ENCODE measurements at places on chromosomes 2 and 18.
A peak's percentile ranks its signal among the peaks of the same experiment; 100 is the strongest.

GRCh38 chr2:47127862-47128543, 27.1 kb downstream of the STPG4 start:
- no peak for DNase-seq

GRCh38 chr18:47605093-47605492, 325.4 kb downstream of the SMAD2 start:
- DNase-seq, result no peak

DNA sequence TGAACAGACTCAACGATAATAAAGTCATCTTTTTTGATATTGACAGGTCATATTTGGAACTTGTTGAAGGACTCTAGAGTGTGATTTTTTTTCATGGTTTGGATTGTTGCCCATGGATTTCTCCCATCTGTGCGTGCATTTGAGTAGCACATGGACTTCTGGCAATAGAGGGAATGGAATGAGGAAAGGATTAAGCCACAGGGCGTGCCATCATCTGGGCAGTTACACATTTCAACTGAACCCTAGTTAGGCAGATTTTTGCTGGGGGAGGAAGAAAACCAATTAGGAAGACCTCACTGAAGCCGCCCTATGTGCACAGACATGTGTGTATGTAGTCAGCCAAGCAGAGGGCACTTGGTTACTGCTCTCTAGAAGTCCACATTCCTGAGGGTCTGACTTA, 72.6 kb downstream of the TPGS2 start:
- no peak for DNase-seq

DNA sequence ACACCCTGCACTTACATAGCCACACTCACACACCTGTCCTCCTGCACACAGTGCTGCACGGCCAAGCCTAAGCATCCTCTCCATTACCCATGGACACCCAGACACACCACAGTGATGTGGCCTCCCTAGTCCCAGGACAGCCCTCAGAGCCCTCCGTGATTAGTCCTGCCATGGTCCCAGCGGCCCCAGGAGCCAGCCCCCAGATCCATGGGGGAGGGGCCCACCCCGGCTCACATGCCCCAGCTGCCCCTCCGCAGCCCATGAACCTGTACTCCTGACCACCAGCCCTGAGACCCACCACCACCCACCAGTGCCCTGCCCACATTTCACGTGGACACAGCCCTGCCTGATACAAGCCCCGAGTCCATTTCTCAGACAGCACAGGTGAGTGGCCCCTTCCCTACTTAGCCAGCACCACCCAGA, 8.1 kb upstream of the DUSP2 start:
- no peak for DNase-seq

DNA sequence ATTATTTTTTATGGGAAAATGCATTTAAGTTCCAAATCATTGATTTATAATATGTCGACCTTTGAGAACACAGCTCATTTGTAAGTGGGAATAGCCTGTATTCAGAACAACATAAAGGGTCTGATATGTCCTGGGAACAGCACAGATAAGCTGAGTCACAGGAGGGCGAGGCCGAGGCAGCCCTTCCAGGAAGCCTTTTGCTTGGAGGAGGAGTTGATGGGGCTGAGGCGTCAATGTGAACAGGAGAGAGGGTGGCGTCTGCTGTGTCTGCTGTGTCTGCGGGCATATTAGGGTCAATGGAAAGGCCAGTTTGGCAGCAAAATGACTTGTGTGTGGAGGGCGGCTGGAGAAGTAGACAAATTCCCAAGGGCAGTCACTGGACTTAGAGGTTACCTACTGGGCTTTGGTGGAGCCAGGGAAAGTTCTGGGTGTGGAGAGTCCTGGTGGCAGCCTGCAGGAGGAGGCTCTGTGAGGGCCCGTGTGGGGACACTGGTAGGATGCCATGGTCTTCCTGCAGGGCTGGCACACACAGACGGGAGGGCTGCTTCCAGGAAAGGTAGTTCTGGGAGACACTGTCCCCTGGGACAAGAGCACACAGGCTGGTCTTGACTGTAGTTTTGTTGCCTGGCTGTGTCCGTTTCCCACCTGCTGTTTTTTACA, 128.1 kb downstream of the GLI2 start:
- DNase-seq, result no peak

DNA sequence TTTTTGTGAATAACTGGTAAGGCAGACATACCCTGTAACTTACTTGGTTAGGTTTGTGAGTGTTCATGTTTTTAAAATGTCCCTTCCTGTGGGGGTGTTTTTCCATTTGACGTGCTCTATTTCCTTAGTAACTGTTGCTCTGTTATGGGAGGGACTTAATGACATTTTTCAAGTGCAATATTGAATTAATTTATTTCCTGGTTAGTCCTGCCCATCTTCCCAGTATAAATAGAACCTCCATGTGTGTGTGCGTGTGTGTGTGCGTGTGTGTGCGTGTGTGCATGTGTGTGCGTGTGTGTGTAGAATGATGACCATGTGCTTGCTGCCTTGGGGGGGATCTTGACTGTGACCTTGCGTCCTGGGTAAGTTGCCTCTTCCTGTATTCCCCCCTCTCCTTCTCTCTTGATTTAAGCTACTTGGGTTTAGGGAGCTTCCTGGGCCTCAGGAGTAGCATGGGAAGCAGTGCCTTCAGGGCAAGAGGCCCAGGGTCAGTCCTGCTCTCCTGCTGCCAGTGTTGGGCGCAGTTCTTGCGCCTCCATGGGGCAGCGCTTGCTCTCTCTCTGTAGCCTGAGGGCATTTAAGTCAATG, 163.9 kb downstream of the LDLRAD4 start:
- DNase-seq, result no peak

- no peak for DNase-seq
Observed at GRCh38 chr18:65091744-65092329, 659.0 kb upstream of the CDH7 start.

GRCh38 chr18:70430501-70431173, 141.8 kb downstream of the SOCS6 start:
- DNase-seq, result no peak

GRCh38 chr2:202831242-202832220, 40.0 kb downstream of the ICA1L start:
- peak; percentile 30 for DNase-seq

- DNase-seq, result no peak
Observed at GRCh38 chr2:40300391-40300790, 151.5 kb downstream of the SLC8A1 start.

- DNase-seq, result no peak
Observed at GRCh38 chr2:55116966-55117365, 66.7 kb upstream of the RTN4 start.

GRCh38 chr2:157192445-157193423, 64.8 kb upstream of the GALNT5 start:
- DNase-seq, result no peak

DNA sequence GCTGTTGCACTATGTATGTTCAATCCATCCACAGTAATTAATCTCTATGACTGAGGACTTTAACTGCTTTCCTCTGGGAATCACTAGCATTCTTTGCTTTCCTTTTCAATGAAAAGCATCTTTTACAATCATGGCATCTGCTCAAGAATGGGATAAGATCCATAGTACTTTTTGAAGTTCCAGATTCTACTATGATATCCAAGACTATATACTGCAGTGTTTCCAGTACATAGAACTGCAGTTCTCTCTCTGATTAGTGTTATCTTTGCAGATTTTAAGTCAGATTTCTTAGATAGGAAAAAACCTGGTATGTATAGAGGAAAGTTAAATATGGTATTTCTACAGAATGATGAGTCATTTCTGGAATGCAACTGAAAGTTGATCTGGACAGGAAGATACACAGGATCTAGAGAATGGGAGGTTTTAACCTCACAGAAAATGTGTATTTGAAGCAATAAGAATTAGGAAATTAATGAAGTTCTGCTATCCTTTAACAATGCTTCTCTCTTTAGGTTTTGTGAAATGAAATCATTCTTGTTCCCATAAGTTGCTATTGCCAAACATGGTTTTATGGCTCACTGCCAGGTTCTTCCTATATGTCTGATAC, 670.7 kb downstream of the ERBB4 start:
- DNase-seq, result no peak

DNA sequence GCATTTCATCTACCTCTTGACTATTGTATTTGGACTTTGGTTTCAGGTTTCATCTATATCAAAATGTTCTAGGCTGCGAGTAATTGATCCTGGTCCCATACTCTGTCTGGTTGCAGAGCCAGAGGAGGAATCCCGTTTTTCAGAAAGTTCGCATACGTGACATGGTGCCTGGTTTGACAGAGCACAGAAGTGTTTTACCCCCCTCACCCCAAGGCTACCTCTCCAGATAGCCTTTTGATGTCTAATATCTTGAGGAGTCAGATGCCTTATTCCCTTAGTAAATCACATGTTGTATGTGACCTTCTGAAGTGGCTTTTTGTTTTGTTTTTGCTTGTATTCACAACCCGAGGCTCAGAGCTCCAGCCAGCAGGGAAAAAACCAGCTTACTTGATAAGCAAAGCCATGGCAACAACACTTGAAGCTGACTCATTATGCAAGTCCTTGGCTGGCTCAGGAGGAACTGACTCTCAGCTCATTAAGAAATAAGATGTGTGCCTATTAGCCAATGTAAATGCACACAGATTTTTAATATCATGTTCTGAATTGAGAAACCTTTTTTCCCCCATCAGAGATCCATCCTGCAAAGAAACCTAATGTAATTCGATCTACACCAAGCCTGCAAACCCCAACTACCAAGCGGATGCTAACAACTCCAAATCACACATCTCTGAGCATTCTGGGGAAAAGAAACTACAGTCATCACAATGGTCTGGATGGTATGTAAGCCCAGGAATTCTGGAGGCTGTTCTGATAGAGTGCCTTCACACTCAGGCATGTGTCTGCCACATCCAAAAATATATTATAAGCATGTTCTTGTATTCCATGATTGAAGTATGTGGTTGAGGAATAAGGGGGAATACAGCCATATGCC, 41.4 kb downstream of the OXER1 start:
- peak; percentile 7 for DNase-seq

GRCh38 chr2:175811971-175812370, 190.1 kb downstream of the LNPK start:
- DNase-seq, result no peak

- DNase-seq, result no peak
Observed at GRCh38 chr2:216428618-216429350, 16.5 kb downstream of the SMARCAL1 start.

- DNase-seq, result no peak
Observed at GRCh38 chr2:28071221-28071620, 180.7 kb downstream of the BABAM2 start.

- DNase-seq, result no peak
Observed at GRCh38 chr2:10252224-10252623, 50.5 kb upstream of the HPCAL1 start.

GRCh38 chr18:62651276-62652056, 63.9 kb upstream of the PHLPP1 start:
- DNase-seq, result no peak

GRCh38 chr2:44171018-44171417, 2.3 kb downstream of the PPM1B start:
- DNase-seq, result no peak

DNA sequence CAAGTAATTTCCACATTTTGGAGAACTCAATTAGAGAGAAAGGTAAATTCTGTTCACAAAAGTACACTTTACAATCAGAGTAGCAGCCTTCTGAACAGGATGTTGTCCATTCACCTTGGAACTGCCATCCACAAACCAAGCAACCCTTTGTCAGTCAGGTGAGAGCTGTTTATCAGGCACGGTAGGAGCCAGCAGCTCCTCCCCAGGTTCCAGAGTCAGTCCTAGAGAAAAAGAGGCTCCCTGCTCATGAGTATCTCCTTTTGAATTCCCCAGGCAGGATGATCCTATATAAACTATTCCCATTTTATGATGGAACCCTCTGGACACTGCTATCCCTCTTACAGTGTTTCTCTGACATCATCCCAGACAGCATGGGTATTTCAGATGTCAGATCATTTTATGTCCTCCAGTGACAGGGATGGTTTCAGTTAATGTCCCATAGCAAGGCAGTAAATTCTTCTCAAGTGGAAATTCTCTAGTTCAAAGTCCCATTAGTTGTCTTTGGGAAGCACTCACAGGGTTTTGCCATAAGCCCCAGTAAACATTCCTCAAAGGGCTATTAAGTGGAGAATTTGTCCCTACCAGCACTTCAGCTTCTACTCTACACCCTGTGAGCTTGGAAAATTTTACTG, 34.5 kb upstream of the CSRNP3 start:
- DNase-seq, result no peak

GRCh38 chr2:239187464-239188253, 213.2 kb downstream of the HDAC4 start:
- DNase-seq, result no peak

GRCh38 chr2:152062125-152063091, 36.4 kb downstream of the CACNB4 start:
- no peak for DNase-seq

GRCh38 chr2:51981783-51982182, 949.9 kb upstream of the NRXN1 start:
- no peak for DNase-seq

DNA sequence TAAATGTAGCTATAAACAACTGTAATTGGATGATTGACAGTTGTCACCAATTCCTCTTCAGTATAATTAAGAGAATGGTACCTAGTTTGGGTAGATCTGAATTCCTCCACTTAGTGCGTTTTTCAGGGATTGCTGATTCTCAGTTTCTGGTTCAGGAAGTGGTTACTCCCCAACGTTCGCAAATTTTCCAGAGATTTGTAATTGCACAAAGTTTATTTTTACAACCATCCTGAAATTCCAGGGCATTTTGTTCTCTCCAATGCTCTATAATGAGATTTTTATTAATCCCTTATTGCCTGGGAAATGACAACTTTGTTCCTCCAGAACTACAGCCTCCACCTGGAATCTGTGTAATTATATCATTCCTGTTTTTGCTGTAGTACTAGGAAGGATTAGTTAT, 710.6 kb upstream of the ZEB2 start:
- no peak for DNase-seq

DNA sequence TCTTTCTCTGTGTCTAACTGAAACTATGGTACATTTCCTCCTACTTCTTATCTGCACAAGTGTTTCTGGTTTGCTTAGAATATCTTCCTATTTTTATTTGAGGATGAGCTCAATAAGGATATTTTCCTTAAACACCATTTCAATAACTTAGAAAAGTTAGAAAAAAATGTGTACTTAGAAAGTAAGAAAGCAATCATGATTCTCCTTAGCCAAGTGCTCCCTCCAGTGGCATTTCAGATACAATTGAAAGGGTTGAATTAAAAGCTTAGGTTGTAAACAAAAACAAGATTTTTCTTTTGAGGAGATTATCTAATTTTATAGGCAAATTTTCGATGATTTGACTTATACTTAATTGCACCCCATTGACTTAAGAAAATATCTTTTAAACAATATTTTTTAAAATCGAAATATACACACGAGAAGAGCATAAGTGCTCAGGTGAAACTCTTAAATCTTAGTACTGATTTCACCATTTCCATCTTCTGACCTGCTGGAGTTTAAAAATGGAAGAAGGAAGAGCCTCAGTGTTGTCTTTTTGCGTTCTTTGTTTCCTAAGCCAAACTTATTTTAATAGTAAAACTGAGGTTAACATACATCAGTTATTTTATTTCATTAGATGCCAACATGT, 26.9 kb downstream of the C18orf63 start:
- no peak for DNase-seq

GRCh38 chr2:62974999-62975398, 75.6 kb upstream of the OTX1 start:
- no peak for DNase-seq

GRCh38 chr2:3146175-3146574, 231.4 kb downstream of the EIPR1 start:
- no peak for DNase-seq

Measured in stimulated activated CD4-positive, alpha-beta T cell treated with anti-CD3 and anti-CD28 coated beads, Interleukin-2, amount 100 ng/mL, for 48 hours (primary cell).